ENCODE measurements at places on chromosomes 16 and 17.

DNA sequence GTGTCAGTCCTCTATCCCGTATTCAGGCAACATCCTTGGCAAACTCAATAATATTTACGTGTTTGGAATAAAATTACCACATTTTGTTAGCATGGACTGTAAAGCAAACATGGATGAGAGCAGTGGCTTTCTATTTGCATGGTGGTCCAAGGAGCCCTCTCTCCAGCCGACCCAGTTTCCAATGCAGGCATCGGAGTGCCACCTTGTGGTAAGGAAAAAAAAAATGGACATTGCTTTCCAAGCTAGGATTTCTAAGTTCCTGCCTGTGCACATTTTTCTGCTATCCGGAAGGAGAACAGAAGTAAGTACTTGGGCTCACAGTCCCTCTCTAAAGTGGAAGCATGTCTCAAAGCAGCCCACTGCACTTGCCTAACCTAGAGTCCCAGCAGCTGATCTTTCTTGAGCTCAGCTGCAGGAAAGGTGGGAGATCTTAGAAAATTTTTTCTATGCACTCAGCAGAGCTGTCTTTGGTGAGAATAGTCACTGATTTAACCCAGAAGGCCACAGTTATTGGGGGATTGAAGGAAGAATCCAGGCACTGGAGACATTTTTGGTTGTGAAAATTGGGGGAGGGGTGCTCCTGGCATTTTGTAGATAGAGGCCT, 46.0 kb upstream of the ERCC4 start:
- DNase-seq: no peak

- DNase-seq: no peak
Observed at GRCh38 chr17:45700171-45701090, 83.7 kb upstream of the CRHR1 start.

DNA sequence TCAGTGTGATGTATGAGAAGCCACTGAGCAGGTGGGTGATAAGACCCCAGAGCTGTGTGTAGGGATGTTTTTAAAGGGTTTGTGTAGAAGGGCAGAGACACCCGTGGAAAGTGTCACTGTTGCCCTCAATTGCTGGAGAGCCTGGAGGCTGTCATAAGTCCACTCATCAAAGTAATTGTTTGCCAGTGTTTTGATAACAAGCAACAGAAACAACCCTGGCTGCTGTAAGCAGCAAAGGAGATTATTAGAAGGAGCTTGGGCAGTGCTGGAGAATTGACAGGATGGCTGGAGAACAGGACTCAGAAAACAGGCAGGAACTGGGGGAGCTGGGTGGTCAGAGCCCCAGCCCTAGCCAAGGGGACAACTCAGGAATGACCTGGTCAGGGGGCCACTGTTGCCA, 119.6 kb downstream of the CCDC182 start:
- DNase-seq: no peak

DNA sequence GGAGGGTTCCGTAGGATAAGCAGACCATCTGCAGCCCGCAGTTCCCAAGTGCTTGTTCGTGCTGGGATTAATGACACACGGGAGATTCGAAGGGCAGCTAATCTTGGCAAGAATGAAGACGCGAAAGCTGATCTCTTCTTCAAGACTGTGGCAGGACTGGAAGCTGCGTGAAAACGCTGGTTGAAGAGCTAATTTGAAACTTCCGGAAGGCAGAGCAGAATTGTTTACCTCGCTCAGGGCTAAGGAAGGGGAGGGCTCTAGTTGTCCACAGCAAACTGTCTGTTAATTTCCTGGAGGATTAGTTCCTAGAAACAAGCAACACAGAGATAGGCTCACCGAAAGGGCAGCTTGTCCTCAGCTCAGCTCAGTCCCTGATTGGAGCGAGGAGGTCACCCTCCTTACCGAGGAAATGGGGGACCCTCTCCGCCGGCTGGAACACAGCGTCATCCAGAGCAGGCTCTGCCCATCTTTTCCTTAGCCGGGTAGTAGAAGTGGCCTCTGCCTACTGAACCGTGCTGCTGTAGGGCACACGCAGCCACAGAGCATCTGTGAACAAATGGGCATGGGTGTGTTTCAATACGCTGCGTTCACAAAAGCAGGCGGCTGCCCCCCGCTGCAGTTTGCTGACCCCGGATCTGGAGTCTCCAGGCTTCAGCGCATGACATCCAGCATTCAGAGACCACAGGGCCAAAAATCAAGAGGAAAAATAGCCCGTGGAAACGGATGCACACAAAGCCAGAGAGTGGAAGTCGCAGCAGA, 16.7 kb upstream of the BAIAP2 start:
- DNase-seq: peak; percentile 64

DNA sequence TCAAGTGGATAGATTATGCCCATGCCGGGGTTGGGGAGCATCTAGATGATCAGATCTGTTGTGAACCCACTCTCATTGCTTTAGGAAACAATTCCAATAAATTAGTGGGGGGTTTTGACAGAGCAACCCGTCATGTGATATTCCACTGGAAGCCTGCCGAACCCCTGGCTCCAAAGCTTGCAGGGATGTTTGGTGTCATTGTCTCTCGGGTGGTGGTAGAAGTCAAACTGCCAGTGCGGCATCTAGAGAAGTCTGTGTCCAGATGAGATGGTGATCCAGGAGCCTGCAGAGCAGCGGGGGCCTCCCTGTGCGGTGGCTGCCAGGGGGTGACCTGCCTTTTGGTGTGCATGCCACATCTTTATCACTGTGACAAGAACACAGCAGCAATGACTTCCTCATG, 91.7 kb downstream of the SHISA6 start:
- DNase-seq: no peak

- DNase-seq: no peak
Observed at GRCh38 chr16:50950955-50951354, 200.1 kb downstream of the SALL1 start.

DNA sequence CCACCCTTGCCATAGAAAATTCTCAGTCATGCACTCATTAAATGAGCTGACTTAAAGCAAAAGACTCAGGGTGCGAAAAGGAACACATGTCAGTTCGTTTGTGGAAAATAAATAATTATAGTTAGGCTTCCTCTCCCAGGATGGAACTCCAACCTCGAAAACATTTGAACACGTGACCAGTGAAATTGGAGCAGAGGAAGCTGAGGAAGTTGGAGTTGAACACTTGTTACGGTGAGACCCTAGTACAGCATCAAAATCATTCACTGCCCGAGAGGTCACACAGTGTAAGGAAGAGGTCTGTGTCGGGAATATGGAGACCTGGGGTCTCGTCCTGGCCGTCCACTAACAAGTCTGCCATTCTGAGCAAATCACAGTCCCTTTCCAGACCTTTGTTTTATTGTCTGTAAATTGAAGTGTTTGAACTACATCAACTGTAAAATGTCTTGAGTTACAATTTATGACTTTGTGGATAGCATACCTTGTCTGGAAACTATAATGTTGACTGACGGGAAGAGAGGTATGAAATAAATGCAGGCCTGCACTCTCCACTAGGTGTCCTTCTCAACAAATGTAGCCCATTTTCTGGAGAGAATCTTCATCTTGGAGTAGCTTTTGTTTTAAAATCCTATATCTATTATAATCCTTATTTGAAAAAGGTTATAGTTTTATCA, 7.7 kb downstream of the PSMD7 start:
- DNase-seq: no peak

DNA sequence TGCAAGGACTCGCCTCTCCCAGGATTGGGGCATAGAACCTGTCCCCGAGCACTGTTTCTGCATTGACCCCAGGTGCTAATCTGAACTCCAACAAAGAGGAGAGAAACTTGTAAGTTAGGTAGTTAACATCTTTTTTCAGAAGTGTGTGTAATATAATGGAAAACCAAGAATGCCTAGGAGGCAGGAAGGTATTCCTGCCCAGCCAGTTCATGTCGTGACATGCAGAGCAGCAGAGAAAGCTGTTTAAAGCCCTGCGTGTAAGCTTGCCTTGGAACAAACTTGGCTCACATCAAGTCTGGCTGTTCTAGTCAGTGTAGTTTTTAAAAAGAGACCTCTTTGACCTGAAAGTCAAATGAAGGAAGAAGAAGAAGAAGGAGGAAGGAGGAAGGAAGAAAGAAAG, 2.1 kb upstream of the GNA13 start:
- no peak for DNase-seq

- no peak for DNase-seq
Observed at GRCh38 chr17:75983501-75984181, 4.6 kb downstream of the TEN1 start.

DNA sequence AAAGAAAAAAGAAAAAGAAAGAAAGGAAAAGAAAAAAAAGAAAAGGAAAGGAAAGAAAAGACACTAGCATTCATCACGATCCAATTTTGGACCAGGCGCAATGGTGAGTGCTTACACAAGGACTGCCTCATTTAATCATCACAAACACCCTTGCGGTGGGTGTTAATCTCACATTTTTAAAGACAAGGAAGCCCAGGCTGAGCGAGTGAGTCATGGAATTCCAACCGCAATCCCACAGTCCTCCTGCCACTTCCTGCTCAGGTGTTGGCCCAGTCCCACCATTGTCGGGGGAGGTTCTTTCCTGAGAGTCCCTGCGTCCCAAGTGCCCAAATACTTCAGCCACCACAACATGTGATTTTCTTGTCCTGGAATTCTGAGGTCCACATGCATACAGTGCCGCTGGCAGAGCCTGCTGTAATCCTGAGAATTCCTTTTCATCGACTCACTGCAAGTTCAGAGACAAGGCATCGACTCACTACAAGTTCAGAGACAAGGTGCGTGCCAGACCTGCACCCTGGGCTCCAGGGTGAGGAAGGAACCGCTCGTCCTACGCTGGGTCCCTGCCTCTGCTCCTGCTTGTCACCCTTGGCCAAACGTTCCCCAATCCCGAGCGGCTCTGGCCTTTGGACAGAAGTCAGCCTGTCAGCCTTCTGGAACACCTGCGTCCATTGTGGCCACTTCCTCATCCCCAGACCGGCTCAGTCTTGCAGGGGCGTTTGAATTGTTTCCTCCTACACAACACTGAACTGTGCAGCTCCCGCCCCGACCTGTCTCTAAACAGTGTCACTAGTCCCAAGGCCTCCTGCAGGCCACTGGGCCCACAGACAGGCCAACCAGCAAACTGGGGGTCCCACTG, 5.8 kb downstream of the ZG16B start:
- no peak for DNase-seq

DNA sequence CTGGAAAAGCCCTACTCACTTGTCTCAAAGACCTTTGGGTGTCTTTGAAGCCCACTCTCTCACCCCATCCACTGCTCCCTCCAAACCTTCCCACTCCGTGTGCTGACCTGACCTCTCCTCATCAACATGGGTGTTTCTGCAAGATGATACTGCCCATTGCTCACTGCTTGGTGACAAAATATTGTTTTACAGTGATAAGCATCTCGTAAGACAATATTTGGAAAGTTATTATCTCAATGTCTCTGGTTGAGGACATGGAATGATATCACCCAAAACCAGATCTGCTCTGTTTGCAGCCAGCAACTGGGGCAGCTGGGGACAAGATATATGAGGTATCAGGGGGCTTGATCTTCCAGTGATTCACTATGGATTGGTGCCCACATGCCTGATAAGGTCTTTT, 195.8 kb downstream of the SALL1 start:
- no peak for DNase-seq

DNA sequence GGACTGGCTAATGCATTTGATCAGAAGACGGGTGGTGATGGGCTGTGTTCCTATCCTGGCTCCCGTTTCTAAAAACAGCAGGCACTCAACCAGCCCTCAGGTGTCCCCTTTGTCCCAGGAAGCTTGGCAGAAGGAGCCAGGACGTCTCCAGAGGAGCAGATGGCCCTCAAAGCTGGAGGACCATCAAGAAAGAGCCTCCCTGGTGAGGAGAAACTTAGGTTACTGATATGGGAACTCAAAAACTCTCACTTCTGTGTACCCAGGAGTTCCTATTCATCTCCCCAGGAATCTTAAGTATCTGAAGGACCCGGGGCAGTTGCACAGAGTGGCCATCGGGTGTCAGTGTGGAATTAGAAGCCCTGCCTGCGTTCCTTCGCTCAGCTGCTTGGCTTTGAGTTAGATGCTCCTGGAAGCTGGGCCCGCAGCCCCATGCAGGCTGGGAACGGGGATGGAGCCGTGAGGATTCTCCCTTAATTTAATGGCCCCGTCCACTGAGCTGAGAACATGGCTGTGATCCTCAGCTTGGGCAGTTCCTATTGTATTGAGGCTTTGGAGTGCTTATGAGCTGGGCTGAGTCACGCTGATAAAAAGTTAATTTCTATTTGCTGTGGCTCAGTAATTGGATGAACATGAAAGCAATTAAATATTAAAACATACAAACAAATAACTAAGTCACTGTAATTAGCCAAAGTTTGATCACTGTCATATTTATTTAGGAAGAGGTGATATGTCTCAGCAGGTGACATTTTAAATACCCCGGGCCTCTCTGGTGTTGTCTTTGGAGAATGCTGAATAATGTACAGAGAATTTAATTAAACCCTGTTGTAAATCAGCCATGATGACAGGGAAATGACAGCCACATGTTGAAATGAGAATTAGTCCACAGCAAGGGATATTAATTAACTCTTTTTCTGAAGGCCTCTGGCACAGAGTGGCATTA, 402.1 kb downstream of the SEC14L1 start:
- peak; percentile 61 for DNase-seq

- DNase-seq: peak; percentile 35
Observed at GRCh38 chr17:31388770-31389656, 2.5 kb upstream of the RAB11FIP4 start.

DNA sequence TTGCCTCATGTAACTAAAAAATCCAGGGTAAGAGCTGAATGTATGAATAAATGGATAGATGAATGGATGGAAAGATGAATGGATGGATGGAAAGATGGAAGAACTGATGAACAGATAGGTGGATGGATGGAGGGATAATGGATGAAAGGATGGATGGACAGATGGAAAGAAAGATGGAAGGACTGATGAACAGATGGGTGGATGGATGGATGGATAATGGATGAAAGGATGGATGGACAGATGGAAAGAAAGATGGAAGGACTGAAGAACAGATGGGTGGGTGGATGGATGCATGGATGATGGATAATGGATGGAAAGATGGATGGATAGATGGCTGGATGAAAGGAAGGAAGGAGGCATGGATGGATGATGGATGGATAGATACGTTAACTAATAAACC, 11.9 kb downstream of the CHD9NB start:
- no peak for DNase-seq

GRCh38 chr16:7688811-7689210, 356.2 kb downstream of the RBFOX1 start:
- DNase-seq: no peak

GRCh38 chr17:7884581-7885366, 3.8 kb upstream of the CHD3 start:
- peak; percentile 37 for DNase-seq

- no peak for DNase-seq
Observed at GRCh38 chr17:8392274-8392673, 5.4 kb downstream of the RNF222 start.
